Suprapubic skin (tissue), 4 donors: ENCODE measurements at places on chromosomes 2 and 18.

DNA sequence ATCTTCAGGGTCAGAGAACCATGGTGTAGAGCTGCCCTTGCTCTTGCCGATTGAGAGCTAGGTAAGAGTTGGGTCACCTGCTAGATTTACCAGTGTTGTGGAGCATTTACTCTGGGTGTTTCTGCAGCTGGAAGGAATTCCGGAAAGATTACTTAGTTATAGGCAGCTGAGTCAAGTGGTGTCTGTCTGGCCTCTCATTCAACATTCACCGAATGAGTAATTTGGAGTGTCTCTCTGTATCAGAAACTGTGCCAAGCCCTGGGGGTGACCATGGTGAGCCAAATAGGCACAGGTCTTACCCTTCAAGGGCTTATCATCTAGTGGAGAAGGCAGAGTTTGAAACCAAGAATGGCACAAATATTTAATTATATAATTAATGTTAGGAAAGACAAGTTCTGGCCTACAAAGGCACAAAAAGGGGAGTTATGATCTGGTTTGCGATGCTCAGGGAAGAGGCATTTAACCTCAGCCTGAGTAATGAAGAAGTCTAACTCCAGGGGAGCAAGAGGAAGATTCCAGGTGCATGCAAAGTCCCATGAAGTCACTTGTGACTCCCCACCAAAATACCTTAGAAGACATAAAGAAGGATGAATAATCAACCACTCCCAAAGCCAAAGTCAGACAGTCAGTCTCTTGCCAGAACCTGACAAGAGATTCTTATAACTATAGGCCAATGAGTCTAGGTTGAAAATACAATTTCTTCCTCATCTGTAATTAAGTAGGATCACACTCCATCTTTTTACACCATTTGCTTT, 12.5 kb downstream of the SETBP1 start:
- no peak for DNase-seq

- DNase-seq: no peak
Measured at GRCh38 chr2:48292393-48292792, 237.6 kb upstream of the STON1 start.

DNA sequence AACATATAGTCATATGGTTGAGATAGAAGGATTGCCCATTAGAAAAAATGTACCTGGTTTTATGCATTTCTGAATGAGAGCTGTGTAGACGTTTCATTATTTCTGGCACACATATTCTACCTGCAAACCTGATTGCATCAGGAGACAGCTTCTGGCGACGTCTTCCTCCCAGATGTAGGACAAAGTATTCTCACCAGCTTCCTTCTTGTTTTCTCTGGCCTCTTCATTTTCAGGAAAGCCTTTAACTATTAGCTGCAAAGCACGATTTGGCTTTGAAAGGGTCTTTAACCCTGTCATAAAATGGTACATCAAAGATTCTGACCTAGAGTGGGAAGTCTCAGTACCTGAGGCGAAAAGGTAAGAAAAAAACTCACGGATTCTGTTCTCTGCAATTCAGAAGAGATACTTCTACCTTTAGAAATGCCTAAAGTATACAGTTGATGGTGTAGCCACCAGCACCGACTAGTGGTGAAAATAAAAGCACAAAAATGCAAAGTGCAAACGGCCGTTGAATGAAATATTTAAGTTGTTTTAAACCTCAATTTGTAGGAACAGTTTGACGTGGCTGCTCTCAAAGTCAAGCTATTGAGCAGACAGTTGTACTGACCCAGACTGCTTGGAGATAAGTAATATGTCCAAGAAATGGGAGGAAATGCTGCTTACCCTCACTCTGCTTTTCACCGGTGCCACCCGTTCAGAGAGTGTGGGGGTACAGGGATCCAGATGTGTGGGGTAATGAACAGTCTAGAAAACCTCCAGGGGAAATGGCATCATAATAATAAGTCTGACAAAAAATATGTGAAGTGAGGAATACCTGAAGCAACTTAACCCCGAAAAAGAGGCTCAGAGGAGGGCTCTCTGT, 20.2 kb downstream of the IL18RAP start:
- no peak for DNase-seq

GRCh38 chr18:24051031-24051947, 36.7 kb downstream of the TTC39C start:
- no peak for DNase-seq
